ENCODE measurements at places on chromosomes 11 and 22.

DNA sequence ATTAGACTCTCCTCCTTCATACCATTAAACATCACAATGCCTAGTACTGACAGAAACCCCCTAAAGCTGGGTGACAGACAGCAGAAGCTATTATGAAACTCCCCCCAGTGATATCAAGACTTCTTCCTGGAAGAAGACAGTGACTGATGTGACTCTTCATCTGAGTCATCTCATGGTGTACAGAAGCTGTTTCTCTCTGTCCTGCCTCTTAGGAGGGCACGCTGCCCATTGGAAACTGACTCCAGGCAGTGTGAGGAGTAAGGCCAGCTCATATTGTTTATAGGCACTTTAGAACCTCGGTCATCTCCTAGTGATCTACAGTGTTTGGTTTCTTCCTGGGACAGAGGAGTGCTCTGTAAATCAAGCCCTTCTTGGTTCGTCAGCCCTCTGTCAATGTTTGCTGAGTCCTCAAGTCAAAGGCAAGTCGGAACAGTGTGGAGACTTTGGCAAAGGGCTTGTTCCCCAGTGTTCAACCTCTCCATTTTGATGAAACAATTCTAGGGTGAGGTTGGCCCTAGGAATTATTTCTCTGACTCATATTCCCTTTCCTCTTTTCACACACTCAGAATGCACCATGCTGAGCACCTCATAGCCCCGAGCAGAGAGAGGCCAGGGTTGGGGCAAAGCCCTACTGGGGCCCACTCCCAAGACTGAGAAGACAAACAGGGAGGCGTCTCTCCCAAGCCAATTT, 172.5 kb upstream of the TMEM45B start:
- no peak for DNase-seq

- peak; percentile 89 for DNase-seq
Observed at GRCh38 chr11:128471138-128471661, 116.2 kb downstream of the ETS1 start.

DNA sequence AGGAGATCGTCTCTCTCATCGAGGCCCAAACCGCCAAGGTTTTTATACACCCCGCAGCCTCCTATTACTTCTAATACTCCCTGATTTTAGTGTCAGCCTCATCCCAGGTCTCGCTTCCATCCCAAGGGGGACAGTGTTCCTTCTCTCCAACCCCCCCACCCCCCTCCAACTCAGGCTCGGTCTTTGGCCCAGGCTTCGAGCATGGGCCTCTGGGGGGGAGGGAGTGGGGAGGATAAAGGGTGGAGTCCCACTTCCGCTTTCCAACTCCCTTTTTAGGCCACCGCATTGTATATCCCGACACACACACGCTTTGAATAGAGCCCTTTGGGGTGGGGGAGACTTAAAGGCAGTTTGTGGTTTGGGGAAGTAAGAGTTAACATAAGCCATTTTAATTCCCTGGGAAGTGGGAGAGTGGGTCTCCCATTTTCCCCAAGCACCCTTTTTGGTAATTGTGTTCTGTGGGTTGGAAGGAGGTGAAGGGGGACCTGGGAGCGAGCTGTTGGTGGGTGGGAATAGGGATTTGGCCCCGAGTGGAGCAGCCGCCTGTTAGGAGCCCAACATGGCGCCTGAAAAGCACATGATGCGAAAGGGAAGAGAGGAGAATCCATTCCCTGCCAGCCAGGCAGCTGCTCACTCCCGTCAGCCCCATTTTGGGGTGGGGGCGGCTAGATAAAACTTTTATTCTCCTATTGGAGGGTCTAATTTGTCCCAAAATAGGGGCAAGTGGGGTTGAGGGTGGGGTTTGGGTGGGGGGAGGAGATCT, 844 bp downstream of the PCF11 start:
- peak; percentile 83 for DNase-seq

GRCh38 chr11:56491270-56491669, at the start of gene OR5M8:
Gene OR5M8 (minus strand): TSS chr11:56491370. CDS start chr11:56491370, 0 bp downstream.
- DNase-seq, result no peak

GRCh38 chr11:36237391-36237790, 51.8 kb downstream of the COMMD9 start:
- DNase-seq, result no peak

- no peak for DNase-seq
Observed at GRCh38 chr22:40932396-40932795, 18.8 kb upstream of the RBX1 start.

- no peak for DNase-seq
Observed at GRCh38 chr11:82899186-82899820, 927 bp downstream of the PRCP start.

GRCh38 chr11:130623670-130624668, 175.5 kb downstream of the ADAMTS15 start:
- DNase-seq, result no peak
